MV-4-11 (cell line): ENCODE measurements at places on chromosomes 1 and 21.
A peak's percentile ranks its signal among the peaks of the same experiment; 100 is the strongest.

DNA sequence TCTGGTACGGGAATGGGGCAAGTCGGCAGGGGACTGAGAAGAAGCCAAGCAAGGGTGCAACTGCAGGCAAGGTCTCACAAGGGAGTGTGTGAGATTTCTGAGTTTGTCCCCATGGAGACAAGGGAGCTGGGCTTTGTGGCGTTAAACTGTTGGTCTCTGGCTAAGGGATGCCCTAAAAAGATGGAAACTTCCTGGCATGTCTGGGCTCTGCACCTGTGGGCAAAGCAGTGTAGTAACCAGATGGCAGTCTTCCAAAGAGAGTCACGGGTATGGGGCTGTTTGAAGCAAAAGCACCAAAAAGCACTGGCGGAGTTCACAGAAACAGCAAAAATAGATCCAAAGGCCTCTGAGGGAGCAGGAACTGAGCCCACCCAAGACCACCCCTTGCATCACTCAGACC, 104.8 kb upstream of the SLC44A3 start:
- no peak for DNase-seq

- peak; percentile 74 for DNase-seq
Observed at GRCh38 chr1:1630191-1630964, 1.6 kb upstream of the MMP23B start.

GRCh38 chr21:45405819-45406762, 1.1 kb downstream of the COL18A1 start:
- no peak for DNase-seq

GRCh38 chr1:39470040-39470439, 21.4 kb upstream of the BMP8A start:
- DNase-seq = no peak

DNA sequence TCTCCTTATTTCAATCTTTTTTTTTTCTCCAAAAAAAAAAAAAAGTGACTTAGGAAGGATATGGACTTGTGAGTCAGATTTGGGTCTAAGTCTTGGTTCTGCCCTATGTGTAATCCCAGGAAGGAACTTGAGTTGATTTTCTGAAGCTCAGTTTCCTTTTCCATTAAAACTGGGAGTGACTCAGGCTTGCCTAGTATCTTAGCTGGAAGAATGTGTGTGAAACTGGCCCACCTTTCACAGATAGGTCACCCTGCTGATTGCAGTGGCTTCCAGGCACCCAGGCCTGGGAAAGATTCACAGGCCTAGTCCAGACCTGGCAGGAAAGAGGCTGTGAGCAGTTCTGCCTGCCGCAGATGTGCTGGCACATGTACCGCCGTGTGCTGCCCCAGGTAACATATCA, 218.3 kb upstream of the HOOK1 start:
- no peak for DNase-seq

- DNase-seq = no peak
Observed at GRCh38 chr1:84086189-84086588, 57.9 kb upstream of the PRKACB start.

DNA sequence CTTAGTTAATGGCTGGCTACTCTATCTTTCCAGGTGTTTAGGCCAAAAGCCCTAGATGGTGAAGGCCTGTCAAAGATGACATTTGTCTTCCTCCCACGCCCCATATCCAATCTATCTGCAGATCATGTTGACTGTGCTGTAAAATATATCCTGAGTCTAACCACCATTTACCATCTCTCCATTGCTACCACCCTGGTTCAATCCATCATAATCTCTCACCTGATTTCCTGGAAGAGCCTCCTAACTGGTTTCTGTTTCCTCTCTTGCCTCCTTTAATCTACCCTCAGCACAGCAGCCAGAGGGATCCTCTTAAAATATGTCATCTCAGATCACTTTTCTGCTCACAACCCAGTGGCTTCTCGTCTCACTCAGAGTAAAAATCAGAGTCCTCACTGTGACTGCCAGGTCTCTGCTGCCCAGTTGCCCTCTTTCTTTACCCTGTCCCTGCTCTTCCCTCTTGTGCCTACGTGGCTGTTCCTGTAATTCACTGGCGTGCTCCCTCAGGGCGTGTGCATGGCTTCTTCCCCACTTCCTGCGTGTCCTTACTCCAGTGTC, 17.8 kb downstream of the TMEM50A start:
- DNase-seq = no peak

DNA sequence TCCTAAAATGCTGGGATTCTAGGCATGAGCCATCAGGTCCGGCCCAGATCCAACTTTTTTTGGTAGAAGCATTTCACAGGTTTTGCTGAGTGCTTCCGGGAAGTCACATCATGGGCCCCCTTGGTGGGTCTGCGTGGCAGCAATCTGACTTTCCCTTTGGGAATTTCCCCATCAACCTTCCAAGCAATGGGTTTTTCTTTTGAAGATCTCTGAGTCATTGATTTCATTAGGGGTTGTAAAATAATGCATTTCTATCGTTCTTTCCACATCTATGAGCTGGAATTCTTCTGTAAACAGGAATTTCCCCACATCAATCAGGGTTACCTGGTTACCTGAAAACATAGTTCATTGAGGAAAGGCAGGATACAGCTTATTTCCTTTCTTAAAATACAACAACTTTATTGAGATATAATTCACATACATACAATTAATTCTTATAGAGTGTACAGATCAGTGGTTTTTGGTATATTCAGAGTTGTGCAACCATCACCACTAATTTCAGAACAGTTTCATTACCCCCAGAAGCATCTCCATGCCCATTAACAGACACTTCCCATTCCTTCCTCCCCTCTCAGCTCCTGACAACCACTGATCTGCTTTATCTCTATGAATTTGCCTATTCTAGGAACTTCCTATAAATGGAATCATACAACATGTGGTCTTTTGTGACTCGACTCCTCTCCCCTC, 9.9 kb upstream of the ZBTB17 start:
- peak; percentile 80 for DNase-seq
